ENCODE measurements at places on chromosomes 11 and 22.

DNA sequence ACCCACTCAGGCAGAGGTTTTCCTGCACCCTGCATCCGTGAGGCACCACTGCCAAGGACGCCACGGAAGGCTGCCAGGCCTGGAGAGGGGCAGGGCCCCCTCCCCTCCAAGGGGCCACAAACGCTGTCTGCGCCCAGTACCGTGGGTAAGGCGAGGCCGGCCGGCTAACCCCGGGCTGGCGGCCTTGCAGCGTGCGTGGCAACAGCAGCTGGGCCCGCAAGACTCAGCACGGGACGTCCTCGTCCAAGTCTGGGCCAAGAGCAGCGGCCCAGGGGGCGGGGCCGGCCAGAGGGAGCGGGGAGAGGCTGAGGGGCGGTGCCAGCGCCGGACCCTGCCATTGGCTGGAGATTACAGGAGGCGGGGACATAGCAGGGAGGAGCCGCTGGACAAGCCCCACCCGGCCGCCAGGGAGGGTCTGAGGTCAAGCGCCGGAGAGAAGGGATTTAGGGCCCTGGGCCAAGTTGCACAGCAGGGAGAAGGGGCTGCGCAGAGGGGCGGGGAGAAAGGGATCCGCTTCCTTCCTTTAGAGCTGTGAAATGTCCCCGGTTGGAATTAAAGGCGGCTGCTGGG, 16.0 kb downstream of the SLC43A1 start:
- DNase-seq = peak; percentile 74

DNA sequence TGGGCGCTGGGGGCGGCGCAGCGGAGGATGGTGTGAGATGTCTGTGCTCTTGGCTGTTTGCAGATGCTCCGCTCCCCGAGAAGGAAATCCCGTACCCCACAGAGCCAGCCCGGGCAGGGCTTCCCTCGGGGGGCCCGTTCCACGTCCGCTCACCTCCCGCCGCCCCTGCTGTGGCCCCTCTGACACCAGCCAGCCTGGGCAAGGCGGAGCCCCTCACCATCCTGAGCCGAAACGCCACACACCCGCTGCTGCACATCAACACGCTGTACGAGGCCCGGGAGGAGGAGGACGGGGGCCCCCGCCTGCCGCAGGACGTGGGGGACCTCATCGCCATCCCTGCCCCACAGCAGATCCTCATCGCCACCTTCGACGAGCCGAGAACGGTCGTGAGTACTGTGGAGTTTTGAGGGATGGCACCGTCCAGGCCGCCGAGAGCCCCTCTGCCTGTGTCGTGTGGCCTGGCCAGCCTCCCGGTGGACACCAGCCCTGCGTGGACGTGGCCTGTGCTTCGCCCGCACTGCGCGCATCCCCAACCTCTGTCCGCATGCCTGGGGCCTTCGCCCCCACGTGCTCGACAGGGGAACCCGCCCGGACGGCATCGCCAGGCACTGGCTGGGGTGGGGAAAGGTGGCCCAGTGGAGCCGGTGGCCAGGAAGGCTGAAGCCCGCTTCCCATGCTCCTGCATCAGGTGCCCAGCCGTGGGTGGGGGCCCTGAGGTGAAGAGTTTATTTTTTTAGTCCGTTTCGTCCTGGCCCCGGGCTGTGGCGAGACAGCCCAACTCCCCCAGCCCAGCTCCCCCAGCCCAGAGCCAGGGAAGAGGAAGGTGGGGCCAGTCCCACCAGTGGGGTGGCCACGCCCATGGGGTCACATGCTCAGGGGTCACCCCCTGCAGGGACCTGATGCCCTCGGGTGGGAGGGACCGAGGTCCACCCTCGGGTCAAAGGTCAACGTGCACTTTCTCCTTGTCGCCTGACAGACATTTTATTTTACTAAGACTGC, 6.5 kb upstream of the TRABD start:
- DNase-seq = no peak

- DNase-seq = no peak
These were observed 25.7 kb downstream of the AMOTL1 start for GRCh38 chr11:94793822-94794221.

DNA sequence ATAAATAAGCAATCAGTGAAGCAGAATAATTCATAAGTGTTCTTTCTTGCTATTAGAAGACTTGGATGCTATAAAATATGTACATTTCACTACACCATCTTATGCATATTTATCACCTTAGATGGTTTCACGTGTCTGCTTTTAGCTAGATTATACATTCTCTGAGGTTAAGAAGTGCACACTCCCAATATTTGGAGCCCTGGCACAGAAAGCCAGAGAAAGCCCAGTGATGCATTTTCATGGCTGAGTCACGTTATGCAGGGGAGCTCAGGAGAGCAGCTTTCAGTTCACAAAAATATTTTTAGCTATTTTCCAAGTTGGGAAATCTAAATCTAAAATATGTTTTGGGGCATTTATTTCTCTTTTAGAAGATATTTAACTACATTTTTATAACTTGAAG, 5.1 kb upstream of the TP53AIP1 start:
- no peak for DNase-seq

GRCh38 chr11:207863-208180, 314 bp downstream of the RIC8A start:
- peak; percentile 53 for DNase-seq
